ENCODE measurements at places on chromosomes 16 and 17.

DNA sequence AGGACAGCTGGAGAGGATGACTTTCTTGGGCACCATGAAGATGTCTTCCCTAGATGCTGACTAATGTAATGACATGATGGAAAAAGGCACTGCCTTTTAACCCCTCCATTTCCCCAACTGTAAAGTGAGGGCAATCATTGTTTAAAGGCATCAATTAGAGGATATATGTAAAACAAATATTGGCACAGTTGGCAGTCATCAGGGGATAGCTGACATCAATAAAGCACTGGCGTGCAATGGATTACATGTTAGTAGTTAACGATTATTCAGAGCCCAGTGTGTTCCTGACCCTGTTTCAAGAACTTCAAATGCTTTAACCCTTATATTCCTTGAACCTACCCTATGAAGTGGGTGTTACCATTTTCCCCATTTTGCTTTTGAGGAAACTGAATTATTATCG, 100.7 kb downstream of the TMEM114 start:
- DNase-seq = no peak

DNA sequence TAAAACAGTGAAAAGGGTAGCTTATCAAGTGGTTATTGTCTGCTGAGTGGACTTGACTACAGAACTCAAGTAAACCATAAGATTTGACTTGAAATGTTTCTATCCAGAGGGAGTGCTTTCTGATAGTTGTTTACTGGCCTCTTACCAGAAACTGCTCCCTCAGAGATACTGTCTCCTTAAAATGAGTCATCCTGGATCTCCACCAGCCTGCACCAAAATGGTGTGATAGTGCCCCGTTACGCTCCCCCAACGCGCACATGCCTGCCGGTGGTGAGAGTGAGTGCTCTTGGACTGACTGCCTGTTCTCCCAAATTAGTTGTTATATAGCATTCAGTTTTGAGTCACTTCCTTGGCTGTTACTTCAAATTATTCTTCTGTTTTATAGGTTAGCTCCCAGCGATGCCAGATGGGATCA, 22.9 kb downstream of the PRCD start:
- no peak for DNase-seq

- DNase-seq = no peak
Observed at GRCh38 chr16:87582216-87582965, 19.9 kb upstream of the JPH3 start.

DNA sequence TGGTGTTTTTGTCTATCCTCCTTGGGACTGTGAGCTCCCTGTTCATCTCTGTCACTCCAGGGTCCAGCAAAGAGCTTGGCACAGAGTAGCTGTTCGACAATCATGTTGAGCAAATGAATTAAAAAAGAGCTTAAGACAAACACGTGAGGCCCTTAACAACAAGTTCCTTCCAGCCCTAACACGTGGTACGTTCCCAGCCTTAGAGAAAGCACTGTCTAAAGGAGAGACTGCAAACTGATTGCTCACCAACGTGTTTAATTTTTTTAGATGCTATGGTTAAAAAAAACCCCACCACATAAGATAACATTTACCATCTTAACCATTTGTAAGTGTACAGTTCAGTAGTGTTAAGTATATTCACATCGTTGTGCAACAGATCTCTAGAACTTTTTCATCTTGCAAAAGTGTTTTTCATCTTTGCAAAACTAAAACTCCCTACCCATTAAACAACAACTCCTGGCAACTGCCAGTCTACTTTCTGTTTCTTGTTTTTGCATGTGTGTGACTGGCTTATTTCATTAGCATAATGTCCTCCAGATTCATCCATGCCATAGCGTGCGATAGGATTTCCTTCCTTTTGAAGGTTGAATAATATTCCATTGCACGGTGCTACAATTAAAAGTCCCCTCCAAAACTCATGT, 28.2 kb downstream of the LAT start:
- peak; percentile 46 for DNase-seq

DNA sequence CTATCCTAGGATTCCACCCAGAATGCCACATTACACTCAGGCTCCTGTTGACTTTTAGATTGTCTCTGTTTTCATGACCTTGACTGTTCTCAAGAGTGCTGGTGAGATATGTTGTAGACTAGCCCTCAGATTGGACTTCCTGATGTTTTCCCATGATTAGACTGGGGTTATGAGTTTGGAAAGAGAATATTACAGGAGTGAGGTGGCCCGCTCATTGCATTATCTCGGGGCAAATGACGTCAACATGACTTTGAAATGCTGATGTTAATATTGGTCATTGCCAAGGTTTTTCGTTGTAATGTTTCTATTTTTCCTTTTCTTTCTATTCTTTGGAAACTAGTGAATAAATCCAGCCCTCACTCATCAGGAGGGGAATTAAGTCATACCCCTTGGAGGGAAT, 355.7 kb upstream of the MON1B start:
- DNase-seq = no peak

- DNase-seq = no peak
Observed at GRCh38 chr17:55931446-55931845, 180.6 kb downstream of the PCTP start.

DNA sequence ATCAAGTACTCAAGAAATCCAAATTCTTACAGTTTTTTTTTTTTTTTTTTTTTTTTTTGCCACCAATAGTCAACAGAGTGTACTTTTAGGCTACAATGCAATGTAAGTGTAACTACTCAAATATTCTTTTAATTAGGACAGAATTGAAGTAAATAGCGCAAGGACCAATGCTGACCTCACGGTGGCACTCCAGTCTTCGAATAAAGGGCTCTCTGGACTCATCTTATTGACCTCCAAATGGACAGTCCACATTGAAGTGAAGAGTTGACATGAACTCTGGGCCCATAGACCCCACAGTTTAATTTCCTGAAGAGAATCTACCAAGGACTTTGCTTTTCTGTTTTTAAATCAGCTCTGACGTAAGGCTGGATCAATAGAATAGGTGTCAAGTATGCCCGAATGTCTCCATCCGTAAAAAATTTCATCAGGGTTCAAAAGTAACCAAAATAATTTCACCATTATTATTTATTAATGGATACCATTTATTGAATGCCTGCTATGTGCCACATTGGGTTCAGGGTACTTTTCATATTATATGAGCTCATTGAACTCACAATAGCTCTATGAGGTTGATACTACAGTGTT, 7.3 kb upstream of the DDX52 start:
- DNase-seq = no peak

GRCh38 chr17:35543856-35544255, 6.4 kb upstream of the SLFN12L start:
- DNase-seq = no peak

DNA sequence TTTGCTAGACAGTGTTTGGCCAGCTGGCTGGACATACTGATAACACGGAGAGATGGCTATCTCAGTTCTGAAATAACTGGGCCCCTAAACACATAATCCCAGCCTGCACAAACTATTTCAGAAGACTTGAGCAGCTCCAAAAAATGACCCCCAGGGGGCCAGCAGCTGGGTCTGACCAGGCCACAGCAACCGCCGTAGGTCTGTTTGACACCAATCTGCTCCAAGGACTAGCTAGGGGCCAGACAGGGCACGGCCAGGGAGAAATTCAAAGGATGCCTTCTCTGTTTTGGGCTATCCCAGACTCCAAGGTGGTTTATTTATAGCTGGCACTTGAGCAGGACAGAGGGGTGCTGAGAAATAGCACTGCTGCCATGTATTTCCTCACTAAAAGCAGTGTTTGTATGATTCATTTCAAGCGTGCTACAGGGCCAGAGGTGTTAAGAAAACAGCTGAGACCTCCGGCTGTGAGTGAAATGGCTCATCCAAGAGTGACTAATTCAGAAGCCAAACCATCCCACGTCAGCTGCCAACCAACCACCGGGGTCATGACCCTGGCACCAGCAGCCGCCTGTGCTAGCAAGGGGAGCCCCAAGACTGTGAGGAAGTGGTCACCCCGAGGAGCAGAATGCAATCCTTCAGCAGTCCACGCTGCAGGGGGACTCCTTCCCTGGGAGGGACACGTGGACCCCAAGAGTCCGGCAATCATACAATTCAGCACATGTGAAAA, 5.7 kb downstream of the GGA2 start:
- peak; percentile 65 for DNase-seq

GRCh38 chr17:41539071-41539492, 11.0 kb upstream of the KRT19 start:
- no peak for DNase-seq

DNA sequence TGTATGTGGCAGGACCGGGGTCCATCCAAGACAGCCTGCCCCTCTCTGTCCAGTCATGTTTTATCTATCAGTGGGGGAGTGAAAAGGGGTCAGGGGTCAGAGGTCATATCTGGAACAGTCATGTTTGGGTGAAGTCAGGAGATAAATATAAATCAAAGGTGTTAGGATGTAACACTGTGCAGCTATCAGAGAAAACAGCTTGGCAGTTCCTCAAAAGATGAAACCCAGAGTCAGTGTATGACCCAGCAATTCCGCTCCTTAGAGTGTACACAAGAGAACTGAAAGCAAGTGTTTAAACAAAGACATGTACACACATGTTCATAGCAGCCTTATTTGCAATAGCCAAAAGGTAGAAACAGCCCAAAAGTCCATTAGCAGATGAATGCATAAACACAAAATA, 361.3 kb downstream of the FOXL1 start:
- DNase-seq = no peak

- DNase-seq = no peak
Observed at GRCh38 chr16:55873122-55873521, 2.1 kb downstream of the CES5A start.

DNA sequence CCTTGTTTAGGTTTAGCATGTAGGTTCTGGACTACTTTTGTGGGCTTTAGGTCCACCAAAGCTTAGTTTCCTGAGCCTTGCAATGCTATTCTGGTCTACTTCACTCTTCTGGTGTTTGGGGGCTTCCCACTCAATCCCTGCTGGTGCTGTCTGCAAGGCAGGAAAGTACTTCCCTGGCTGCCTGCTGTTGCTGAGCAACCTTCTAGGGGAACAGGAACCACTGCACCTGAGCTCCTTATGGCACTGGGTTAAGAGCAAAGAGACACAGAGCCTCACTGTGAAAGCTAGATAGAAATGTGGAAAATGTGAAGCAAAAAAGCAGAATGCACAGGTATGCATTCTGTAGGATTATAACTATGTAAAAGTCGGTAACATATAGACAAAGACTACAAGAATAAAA, 17.0 kb downstream of the MPO start:
- no peak for DNase-seq

DNA sequence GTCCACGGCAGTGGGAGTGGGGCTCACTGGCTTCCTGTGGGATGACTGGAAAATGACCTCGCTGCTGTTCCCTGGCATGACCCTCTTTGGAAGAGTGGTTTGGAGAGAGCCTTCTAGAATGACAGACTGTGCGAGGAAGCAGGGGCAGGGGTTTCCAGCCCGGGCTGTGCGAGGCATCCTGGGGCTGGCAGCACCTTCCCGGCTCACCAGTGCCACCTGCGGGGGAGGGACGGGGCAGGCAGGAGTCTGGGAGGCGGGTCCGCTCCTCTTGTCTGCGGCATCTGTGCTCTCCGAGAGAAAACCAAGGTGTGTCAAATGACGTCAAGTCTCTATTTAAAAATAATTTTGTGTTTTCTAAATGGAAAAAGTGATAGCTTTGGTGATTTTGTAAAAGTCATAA, 7.8 kb upstream of the RNF213 start:
- peak; percentile 87 for DNase-seq

GRCh38 chr16:9134306-9134705, 42.9 kb downstream of the HAPSTR1 start:
- DNase-seq = no peak

DNA sequence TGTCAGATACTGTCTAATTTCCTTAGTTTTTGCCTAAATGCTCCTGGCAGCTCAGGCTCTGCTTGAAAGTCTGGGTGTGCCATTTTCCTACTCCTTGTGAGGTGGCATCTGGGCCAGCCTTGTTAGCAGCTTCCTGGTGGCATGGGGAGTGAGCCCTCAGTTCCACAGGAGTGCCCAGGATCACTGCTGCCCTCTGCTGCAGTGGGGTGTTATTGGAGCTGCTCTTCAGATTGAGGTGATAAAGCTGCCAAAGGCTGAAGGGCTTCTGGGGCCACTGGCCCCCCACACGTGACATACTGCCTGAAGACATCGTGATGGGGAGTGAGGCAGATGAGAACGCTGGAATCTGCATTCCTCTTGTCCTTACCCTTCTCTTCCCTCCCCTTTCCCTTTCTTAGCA, 27.4 kb downstream of the CEP95 start:
- DNase-seq = peak; percentile 20

DNA sequence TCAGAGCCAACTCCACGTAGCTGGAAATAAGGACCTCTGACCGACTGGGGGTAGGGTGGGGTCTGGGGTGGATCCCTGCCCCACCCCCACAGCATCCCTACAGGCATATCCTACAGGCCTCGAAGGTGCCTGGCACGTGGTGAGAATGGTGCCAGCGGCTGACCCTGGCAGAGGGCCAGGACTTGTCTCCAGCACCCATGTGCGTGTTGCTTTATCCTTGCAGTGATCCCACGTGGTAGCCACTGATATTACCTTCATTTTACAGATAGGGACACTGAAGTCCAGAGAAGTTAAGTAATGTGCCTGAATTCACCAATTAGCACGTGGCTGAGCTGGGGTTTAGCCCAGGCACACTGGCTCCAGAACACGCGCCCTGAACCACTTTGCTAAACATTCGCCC, 8.3 kb downstream of the ITGAD start:
- no peak for DNase-seq

DNA sequence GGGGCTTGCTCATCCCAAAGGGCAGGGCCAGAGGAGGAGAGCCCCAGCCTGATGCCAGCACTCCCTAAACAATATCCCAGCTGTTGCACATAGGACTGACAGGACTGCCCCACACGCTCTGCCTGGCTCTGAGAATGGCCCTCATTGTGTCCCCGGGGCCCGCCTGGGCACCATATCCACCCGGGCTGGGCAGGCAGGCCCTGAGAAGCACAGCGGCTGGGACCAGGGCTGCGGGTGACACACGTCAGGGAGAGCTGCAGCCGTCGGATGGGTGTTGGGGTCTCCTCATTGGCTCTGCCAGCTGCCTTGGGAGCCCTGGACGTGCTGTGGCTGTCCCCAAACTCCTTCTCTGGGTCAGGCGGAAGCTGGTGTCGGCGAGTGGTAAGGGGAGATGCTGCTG, 4.2 kb downstream of the BCAR1 start:
- no peak for DNase-seq

DNA sequence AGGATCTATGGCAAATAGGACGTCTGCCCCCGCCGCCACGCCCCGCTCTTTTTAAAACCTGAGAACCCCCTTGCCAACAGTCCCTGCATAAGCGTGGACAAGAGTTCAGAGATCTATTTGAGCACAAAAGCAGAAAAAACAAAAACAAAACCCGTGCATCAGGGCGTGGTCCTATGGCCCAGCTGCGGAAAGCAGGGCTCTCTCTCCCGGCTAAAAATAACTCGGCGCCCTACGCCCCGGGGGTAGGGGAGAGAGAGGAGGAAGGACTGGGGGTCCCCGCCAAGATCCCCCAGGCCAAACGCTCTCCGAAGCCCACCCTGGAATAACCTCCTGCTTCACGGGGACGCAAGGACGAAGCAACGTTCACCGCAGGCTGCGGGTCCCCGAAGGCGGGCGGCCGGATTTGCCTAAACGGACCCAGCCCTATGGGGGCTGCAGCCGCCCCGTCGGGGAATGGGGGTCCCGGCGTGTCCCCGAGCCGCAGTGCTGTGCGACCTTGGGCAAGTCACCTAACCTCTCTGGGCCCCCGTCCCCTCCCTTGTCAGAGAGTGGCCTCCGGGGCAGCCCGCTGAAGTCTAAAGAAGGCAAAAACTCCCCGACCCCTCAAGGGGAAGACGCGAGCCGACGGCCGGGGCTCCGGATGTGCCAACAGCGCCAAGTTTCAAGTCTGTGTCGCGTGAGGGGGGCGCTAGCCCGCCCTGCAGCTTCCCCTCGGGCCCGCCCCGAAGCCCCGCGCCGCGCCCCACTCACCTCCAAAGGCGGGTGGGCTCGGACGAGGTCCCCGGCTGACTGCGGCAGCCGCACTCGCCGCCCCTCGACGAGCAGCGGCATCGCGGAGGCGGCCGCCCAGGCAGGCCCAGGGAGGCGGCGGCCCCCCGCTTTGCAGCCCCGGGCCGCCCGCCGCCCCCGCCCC, 477 bp downstream of the NTAN1 start:
- DNase-seq = peak; percentile 4
